ENCODE measurements at places on chromosomes 5 and 9.
A peak's percentile ranks its signal among the peaks of the same experiment; 100 is the strongest.

GRCh38 chr5:142814122-142814521, 43.9 kb downstream of the ARHGAP26 start:
- DNase-seq: no peak

DNA sequence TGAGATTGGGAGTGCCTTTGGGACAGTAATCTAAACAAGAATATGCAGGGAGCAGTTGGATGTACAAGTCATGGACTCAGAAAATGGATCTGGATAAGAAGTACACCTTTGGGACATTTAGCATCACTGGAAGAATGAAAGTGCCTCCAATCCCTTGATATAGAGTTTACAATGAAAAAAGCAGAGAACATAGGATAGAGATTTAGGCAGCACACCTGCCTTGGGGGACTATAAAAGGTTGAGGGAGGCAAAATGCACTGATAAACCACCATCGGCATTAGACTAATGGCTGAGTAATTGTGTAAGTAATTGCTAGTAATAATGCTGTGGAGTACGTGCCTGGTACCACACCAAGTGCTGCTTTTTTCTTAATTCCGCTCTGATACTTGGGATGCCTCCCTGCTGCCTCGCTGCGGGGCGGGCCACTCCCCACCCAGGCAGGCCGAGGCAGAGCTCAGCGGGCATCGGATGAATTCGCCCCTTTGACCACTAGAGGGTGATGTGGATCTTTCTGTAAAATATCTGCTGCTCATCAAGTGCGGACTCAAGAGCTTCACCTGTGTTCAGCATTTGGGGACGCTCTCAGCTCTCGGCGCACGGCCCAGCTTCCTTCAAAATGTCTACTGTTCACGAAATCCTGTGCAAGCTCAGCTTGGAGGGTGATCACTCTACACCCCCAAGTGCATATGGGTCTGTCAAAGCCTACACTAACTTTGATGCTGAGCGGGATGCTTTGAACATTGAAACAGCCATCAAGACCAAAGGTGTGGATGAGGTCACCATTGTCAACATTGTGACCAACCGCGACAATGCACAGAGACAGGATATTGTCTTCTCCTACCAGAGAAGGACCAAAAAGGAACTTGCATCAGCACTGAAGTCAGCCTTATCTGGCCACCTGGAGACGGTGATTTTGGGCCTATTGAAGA, 99.9 kb downstream of the ANKRD18B start:
- DNase-seq: peak; percentile 58

- no peak for DNase-seq
Measured at GRCh38 chr5:111704452-111705085, 52.4 kb downstream of the NREP start.

- no peak for DNase-seq
Measured at GRCh38 chr5:176862330-176862995, 36.7 kb downstream of the HK3 start.

GRCh38 chr9:101014566-101014965, 14.0 kb upstream of the PLPPR1 start:
- DNase-seq: no peak

- DNase-seq: no peak
Measured at GRCh38 chr5:64166201-64166959, 737 bp downstream of the RNF180 start.

DNA sequence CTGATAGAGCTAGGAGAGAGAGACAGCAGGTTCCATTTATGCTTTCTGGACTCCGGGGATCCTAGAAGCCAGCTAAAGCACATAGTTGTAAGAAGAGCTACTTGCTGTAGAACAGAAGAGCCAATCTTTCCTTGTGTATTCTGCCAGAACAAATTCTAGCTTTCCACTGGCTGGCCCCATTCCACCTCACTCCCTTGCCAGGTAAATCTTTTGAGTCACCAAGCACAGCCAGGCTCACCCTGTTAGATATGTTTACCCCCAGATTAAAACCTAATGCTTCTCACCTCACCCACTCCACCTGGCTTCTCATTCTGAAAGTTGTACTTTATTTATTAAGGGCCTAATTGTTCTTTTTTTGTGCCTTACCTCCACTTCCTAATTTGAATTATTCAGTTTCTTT, 48.9 kb upstream of the CHD1 start:
- DNase-seq: no peak

DNA sequence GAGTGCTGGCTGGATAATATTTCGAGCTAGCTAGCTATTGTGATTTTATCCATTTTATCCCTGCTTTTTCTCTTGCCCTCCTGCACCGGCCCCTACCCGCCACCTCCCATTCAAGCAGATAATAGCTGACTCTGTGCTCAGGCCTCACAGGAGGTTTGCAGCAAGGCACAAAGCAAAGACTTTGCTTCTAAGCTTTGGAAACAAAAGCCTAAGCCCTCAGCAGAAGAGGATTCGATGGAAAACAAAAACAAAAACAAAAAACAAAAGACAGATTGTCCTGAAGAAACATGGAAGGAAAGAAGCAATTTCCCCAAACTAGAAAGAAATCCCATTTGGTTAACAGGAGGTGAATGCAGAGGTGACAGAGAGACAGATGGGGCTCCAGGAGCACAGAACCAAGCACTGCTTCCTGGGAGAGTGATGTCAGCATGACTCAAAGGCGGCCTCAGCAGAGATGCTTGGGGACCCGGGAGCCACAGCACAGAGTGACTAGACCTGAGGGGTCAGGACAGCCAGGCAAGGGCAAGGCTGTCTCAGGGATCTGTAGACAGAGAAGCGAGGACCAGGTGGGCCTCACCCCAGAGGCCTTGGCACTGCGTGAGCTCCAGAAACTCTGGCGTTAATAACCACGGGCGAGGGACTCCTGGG, 28.4 kb downstream of the MTX3 start:
- no peak for DNase-seq

GRCh38 chr5:161744276-161744675, 58.8 kb downstream of the GABRA6 start:
- no peak for DNase-seq

GRCh38 chr9:125996791-125997190, 249.6 kb downstream of the PBX3 start:
- no peak for DNase-seq

GRCh38 chr9:134558124-134558905, 83.3 kb upstream of the COL5A1 start:
- DNase-seq: no peak

- no peak for DNase-seq
Measured at GRCh38 chr9:123127512-123128075, 94.1 kb downstream of the GPR21 start.

DNA sequence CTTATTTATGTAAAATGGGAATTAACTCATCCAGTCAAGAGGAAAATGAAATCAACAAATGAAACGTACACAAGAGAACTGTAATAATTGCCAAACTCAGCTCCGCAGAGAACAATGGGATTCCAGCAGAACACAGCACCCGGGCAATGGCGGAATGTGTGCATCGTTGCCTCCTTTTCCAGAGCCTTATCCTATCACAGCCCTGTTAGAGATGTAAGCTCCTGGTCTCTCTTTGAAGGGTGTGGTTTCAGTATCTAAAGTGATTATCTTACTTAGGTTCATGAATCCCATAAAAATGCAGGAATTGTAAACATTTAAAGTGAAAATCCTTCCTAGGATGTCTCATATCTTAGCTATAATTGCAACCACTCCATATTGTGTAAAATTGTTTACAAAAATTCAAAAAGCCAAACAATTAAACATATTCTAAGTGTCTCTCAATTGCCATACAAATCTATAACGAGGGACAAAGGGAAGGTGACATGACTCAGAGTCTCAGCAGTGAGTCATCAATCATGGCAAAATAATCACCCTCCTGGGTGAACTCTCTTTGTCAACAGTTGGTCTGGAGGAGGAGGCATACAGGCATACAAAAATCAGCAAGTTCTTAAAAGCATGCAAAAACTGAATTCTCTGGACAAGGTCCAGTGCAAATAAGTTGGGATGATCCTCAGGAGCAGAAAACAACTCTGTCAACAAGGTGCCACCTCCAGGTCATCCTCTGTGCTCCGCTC, 22.6 kb downstream of the SEMA5A start:
- DNase-seq: no peak

GRCh38 chr5:2203774-2204173, 321.0 kb upstream of the IRX4 start:
- DNase-seq: no peak

DNA sequence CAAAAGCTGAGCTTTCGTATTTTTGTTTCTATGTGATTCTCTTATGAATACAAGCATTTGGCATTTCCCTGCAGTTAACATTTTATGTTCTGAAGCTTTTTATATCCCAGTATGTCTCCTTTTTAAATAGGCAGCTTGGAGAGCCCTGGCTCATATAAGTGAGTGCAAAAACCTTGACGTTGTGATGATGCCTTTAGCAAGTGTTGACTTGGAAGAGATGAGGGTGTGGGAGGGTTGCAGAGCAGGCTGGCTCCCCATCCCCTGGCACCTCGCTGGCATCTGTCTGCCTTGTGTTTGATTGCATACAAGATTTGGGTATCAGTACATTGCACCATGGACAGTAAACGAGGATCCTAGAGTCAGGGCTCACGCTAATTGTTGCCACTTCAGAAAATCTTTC, 42.1 kb upstream of the DIRAS2 start:
- DNase-seq: no peak

- DNase-seq: no peak
Measured at GRCh38 chr5:127702926-127703561, at the start of gene CCDC192. Gene CCDC192 (plus strand): TSS chr5:127703391. CDS start chr5:127703446, 55 bp downstream.

- DNase-seq: no peak
Measured at GRCh38 chr5:124878583-124879342, 132.3 kb upstream of the ZNF608 start.

GRCh38 chr5:56123531-56124243, 109.4 kb downstream of the ANKRD55 start:
- DNase-seq: no peak

DNA sequence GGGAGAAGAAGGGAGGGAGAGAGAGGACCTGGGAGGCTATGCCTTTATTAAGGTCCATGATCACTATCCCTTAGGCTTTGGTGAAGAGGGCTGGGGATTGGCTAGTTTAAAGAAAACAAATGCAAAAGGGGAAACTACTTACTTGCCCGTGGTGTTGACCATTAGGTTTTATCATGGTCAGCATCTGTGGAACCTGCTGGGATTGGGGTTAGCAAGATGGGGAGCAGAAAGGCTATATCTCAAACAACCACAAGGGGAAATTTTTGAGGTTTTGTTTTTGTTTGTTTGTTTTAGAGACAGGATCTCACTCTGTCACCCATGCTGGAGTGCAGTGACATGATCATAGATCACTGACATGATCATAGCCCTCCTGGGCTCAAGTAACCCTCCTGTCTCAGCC, 9.0 kb upstream of the RAD23B start:
- DNase-seq: no peak

- no peak for DNase-seq
Measured at GRCh38 chr5:160054831-160055230, 45.9 kb downstream of the TTC1 start.

DNA sequence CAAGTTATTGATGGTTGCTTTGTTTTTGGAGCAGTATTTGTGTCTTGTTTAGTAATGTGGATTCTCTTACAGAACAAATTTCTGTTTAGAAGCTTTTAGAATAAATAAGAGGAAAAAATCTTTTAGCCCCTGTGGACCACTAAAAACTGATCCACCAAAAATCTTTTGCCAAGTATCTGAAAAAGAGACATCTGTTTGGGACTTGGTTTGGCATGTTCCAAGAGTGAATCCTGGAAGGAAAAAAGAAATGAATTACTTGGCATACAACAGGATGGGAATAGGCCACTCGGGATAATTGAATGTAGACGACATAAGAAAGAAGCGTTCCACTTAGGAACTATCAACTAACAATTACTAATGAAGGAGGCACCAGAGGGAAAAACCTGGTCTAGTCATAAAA, 1350.1 kb upstream of the C9orf72 start:
- DNase-seq: no peak

DNA sequence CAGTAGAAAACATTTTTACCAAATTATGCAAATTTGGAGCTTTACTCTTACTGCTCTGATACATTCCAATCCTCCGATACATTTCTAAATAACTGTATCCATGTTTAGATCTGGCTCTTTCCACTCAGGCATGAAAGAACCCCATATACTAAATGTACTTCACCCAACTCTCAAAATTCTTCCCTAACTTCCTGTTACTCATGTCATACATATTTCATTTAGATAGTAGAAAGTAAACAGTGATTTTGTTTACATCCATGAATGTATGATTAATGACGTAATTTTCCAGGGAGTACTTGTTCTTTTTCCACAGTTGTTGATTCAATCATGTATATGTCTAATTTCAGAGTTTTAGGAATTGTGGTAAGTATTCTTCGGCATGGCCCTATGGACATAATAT, 1426.5 kb upstream of the C9orf72 start:
- no peak for DNase-seq

DNA sequence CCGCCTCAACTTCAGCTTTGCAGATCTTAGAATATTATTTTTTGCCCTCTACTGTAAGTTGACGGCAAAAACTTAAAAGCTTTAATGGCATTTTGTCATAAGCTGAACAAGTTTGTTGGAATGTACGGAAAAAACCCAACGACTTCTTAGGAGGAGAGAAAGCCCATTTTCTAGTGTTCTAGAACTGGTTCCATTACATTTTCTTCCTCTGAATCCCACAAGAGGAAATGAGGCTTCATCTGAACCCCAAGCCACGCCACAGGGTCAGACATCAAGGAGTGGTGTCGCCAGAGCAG, 113.7 kb downstream of the LHFPL2 start:
- no peak for DNase-seq

DNA sequence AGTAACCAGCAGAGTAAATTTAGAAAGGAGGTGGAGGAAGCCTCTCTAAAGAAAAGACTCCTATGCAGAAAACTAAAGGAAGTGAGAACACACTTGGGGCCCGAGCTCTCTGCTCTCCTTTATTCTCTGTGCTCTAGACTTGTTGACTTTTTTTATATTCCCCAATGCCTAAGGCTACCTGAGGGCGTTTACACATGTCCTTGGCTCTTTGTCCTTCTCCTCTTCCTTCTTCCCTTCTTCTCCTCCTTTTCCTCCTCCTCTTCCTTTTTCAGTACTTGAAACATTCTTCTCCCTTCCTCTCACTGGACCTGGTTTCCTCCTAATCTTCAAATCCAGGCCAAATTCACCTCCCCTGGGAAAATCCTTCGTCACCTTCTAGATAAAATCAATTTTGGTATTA, 256.4 kb upstream of the TRPC7 start:
- no peak for DNase-seq

GRCh38 chr5:9356351-9356825, 189.5 kb downstream of the SEMA5A start:
- no peak for DNase-seq

- DNase-seq: no peak
Measured at GRCh38 chr9:96135076-96135752, 166.8 kb downstream of the HSD17B3 start.

GRCh38 chr5:59036274-59036961, 453.5 kb downstream of the RAB3C start:
- no peak for DNase-seq

DNA sequence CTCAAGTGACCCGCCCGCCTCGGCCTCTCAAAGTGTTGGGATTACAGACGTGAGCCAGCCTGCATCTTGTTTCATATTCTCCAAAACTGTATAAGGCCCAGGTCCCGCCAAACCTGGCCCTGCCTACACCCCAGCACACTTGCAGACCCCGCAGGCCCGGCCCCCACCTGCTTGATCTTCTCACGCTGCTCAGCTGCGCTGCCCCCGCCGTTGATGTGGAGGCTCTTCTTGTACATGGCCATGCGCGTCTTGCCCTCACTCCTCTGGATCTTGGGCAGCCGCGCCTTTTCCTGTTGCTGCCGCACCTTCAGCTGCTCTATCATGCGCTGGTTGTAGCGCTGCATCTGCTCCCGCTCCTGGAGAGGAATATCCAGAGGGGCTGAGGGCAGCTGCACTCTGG, 49.0 kb upstream of the FBXW11 start:
- DNase-seq: no peak

GRCh38 chr9:130260816-130261765, 4.5 kb upstream of the HMCN2 start:
- DNase-seq: no peak

GRCh38 chr5:56585999-56586691, 229.2 kb upstream of the MAP3K1 start:
- DNase-seq: no peak

Measured in activated T-cell treated with anti-CD3 and anti-CD28 coated beads for 4 hours (primary cell).